ENCODE measurements at places on chromosomes 12 and 14.

- DNase-seq = no peak
These were observed 1.9 kb downstream of the TOGARAM1 start for GRCh38 chr14:44963775-44964380.

DNA sequence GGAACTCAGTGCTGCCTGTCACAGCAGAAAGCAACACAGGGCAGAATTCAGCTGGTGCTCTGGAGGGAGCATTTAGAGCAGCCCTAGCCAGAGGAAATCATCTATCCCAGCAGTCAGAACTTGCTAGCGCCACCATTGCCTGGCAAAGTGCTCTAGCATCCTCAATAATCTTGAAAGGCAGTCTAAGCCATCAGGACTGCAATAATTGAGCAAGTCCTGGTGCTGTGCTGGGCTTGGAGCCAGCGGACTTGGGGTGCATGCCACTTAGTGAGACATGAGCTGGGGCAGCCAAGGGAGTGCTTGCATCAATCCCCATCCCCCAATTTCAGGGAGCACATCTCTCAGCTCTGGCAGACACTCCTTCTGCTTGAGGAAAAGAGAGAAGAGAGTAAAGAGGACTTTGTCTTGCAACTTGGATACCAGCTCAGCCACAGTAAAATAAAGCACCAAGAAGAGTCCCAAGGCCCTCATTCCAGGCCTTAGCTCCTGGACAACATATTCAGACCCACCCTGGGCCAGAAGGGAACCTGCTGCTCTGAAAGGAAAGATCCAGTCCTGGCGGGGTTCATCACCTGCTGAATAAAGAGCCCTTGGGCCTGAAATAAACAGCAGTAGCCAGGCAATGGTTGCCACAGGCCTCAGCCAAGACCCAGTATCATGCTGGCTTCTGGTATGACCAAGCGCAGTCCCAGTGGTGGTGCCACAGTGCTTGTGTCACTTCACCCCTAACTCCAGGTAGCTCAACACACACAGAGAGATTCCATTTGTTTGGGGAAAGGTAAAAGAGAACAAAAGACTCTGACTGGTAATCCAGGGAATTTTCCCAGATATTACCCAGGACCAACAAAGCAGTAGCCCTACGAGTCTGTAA, 44.5 kb upstream of the ZDHHC17 start:
- no peak for DNase-seq

- DNase-seq = no peak
These were observed 94.1 kb downstream of the DUSP16 start for GRCh38 chr12:12468575-12468974.

- DNase-seq = no peak
These were observed 36.2 kb downstream of the SYNE3 start for GRCh38 chr14:95480109-95480886.

DNA sequence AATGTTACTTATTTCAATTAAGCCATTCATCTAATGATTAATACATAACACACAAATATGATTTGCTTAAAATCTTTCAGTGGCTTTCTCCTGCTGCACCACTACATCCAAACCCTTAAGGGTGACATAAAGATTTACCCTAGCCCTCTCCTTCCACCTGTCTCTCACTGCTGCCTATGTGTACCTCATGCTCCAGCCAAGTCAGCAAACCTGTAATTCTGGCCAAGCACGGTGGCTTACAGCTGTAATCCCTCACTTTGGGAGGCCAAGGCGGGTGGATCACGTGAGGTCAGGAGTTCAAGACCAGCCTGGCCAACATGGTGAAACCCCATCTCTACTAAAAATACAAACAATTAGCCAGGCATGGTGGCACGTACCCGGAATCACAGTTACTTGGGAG, 31.7 kb upstream of the CERS5 start:
- DNase-seq = no peak

GRCh38 chr12:91574391-91574790, 391.8 kb upstream of the DCN start:
- DNase-seq = no peak

- DNase-seq = no peak
These were observed 99.6 kb downstream of the SLC38A6 start for GRCh38 chr14:61080591-61081010.

GRCh38 chr12:62720661-62721330, 214.2 kb downstream of the PPM1H start:
- no peak for DNase-seq
